T1000 (cell line): ENCODE measurements at places on chromosomes 6 and 20.

DNA sequence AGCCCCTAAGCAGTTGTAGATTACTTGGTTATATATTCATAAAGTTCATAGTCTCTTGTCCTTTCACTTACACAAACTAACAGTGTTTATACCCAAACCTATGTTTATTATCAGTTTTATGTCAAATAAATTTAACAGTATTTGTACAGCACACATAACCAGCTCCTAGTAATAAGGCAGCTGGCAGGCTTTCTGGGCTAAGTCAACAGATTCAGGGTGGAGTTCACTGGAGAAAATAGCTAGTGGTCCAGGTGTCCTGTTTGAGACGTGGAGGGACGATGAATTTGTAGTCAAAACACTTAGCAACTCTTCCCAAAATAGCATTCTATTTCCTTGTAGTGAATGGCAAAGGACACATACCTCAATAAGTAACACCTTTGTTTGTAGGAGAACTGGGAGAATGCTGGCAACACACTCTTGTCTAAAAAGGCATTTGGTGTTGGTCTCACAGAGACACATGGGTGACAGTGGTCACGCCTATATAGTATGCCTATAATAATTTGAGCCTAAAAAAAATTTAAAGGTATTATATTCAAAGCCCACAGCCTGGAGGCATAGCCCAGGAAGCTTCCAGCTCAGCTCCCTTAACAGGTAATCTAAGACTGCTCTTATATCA, 156.4 kb upstream of the CARMIL1 start:
- DNase-seq: no peak

DNA sequence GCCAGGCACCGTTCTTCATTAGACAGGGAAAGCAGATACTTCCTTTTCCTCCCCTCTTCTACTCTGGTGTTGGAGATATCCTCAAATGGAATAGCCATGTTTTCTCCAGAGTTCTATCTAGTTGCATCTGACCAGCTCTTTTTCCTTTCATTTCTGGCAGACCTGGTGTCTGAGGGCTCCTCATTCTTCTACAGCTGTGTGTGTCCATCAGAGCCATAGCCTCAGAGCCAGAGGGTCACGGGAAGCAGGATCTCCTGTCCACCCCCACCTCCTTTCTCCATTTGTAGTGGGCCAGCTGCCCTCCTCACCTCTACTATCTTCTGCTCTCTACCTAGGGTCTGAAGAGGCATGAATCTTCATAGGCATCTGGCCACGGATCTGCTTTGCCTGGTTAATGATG, 57.0 kb downstream of the TSPYL4 start:
- DNase-seq: no peak

DNA sequence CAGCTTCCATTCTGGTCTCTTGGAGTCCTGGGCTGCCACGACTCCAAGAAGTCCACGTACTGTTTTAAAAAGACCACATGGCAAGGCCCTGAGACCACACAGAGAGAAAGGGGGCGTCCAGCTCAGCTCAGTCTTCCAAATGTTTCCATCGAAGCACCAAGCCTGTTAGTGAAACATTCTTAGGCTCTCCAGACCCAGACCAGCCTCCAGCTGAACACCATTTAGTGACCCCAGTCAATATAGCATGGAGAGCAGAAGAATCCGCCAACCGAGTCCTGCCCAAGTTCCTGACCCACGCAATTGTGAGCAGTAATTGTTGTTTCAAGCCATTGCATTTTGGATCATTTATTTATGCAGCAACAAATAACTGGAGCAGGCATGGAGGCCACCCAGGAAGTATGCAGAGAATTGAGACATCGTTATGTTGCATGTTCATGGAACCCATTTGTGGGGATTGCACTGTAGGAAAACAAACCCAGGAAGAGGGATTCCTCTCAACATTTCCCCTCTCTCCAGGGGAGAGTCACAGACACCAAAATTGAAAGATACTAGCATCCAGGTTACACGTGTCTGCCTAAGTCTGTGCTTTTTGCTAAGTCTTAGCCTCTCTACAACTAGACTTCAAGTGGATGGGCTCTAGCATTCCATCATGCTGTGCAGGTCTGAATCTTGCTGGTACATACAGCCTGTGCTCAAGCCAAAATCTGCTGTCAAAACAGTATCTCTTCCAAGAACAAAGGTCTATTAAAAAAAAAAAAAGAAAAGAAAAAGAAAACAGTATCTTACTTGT, 42.7 kb downstream of the SNRNP48 start:
- no peak for DNase-seq

DNA sequence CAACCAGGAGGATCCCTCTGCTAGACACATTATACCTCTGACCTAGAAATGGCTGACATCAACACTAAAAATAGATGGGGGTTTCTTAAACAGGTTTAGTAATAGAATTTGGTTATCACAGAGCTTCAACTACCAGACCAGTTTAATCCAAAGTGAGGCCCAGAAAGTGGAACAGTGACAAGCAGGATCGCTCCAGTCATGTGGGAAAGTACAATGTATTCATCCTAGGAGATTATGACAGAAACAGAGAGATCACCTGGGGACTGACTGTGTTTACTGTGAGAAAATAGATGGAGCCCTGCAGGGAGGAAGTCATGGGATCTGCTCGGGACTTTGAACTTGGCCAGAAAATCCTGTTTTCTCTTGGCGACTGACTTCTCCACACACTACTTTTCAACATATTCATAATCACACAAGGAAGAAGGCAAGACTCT, 238.7 kb upstream of the SOX4 start:
- no peak for DNase-seq

DNA sequence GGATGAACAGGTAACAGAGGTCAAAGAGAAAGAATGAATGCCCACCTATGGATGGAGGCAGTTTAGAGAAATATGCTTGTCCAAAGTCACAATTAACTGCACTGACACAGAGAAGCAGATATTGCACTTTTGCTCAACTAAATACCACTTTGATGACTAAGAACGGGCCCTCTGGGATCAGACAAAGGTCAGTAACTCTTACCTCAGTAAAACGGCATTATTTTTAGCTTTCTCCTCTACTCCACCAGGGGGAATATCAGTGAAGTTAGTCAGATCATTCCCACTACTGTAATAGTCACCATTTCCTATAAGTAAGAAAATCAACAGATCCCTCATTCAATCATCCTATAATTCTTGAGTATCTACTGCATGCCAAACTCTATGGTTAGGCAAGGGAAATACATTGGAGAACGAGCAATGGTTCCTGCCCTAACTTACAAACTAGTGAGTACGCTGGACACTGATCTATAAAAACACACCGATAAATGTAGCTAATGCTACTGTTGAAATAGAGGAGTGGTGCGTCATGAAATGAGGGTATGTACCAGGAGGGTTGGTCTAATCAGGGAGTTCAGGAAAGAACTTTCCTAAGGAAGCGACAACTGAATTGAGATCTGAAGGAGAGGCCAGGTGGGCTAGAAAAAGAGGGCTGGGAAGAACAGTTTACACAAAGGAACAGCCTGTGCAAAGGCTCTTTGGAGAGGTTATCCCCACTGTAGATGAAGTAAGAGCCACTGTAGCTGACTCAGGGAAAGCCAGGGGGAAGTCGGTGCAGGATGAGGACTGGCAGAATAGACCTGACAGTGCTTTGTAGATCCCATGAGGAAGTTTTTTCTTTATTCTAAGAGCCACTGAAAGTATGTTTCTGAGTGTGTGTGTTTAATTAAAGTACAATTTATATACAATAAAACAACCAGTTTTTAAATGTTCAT, 9.2 kb downstream of the ECI2 start:
- DNase-seq: peak; percentile 24

GRCh38 chr20:54345301-54345724, 130.1 kb upstream of the DOK5 start:
- no peak for DNase-seq

DNA sequence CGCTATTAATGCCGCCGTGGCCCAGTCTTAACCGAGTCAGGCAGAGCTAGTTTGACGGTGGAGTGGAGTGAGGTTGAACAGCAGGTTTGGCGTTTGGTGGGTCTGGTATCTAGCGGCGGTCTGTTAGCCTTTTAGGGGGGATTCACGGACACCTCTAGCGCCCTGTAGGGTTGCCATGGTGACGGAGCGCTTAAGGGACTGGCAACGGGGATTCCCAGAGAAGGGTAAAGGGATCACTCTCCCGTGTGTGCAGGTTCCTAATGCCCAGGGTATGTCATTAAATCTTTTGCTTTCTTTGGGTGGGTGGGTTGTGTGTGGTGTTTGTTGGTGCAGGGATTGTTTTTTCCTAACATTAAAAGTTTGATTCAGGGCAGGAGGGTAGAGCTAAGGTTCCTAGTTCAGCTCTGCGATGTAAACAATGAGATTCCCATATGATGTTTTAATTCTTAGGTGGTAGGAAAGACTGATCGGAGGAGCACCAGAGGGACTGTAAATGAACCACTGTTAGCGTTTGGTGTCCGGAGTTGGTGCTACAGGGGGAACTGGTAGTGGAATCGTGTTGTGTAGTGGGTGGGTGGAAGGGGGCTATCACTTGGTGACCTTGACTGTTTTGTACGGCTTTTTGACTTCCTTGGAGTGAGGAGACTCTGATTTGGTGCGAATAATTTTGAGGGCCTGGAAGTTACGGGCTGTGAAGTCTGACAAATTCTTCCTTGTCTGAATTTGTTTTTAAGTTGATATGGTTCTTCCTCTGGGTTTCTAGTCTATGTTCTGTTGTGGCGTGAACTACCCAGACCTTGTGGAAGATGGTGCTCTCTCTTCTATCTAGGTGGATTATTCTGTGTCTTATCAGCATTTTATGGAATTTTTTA, 5.0 kb downstream of the BRD2 start:
- no peak for DNase-seq

GRCh38 chr6:90028995-90029635, 134.8 kb downstream of the GJA10 start:
- no peak for DNase-seq

DNA sequence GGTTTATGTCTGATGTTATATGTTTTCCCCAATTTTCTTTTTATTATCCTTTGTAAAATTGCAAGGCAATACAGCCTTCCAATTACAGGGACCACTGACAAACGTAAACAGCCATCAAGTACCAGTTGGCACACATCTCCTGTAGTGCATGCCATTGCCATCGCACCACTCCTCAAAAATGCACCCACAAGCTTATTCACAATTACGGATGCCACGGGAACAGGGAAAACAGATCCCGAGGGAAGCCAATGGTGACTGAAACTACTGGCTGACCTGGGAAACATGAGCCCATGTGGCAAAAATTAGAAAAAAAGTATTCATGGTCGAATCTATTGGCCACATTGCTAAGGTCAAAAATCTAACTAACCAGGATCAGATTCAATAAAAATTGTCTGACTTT, 395.2 kb downstream of the PAX1 start:
- DNase-seq: no peak

GRCh38 chr6:45655745-45656476, 278.2 kb upstream of the SUPT3H start:
- DNase-seq: peak; percentile 73

GRCh38 chr20:16611817-16612216, 38.6 kb upstream of the KIF16B start:
- DNase-seq: no peak

DNA sequence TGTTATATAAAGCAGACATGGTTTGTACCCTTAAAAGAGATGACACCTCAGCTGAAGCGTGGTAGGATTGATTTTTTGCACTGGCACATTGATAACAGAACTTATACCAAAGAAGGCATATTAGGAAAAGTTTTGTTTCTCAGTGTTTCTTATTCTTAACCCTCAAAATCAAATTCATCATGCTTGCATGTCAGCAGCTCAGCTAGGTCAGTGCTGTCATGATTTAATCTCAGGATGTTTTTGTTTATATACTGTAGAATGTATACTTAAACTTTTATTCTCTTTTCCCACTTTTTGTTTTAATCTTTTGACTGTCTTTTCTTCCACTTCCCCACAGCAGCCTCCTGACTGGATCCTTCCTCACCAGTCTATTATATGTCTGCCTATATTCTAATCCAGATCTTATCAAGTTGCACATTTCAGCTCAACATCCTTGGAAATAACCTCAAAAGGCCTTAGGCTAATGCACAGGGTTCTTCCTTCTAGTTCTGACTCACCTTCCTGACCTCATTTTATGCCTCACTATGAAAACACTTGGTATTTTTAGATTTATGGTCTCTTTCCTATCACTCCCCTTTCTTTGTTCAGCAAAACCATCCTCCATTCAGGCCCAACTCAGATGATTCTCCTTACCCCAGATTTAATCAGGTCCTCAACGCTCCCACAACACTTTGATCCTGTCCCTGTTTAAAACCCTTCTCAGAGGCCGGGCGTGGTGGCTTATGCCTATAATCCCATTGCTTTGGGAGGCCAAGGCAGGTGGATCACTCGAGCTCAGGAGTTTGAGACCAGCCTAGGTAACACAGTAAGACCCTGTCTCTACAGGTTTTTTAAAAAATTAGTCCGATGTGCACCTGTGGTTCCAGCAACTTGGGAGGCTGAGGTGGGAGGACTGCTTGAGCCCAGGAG, 7.2 kb downstream of the HEBP2 start:
- DNase-seq: peak; percentile 29

- DNase-seq: peak; percentile 36
Measured at GRCh38 chr6:34246563-34247391, 2.0 kb downstream of the SMIM29 start.

DNA sequence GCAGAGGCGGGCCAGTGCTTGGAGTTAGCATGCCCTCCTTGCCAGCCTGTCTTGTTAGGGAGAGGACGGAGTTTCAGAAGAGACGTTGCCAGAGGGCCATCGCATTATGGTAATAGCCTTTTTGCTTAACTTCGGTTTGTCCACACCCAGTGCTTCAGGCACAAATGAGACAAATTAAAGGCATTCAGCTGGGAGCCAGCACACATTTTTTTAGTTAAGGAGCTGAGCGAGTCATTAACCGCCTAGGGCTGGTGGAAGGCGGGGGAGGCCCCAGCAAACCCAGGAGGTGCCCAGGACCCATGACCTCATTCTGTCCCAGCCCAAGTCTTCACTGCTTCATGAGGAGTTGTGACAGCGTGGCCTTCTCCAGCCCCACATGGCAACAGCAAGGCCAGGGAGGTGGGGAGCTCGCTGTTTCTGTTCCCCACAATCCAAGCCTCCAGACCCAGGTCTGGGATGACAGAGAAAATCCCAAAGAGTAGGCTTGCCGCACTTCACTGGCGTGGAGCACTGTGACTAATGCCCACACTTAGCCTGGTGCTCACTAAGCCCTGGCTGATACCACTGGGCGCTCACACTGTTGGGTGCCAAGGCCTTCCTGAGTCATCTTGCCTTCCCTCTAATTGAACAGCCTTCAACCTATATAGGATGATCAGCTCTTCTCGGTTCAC, 237.1 kb downstream of the ANKRD60 start:
- peak; percentile 91 for DNase-seq

DNA sequence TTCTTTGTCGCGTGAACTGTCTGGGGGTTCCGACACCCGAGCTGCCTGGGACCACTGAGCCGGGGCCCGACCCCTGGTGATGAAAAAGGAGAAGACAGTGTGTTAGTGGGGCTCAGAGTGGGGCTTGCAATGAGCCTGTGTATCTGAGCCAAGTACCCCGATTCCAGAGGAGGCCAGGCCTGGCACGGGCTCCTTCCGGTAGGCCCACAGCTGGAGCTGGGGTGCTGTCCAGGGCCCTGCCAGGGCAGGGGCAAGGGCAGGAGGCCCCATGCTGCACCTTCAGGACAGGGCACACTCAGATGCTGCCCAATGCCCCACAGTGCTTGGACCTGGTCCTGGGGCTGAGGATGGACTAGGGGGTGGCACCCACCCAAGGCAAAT, 89.4 kb downstream of the TAF4 start:
- DNase-seq: no peak

- no peak for DNase-seq
Measured at GRCh38 chr6:1202201-1202600, 109.7 kb upstream of the FOXQ1 start.
